ENCODE measurements at places on chromosomes 2 and 18.

GRCh38 chr2:27152796-27153464 is 4.1 kb downstream of the TCF23 start:
- no peak for DNase-seq

GRCh38 chr18:35983818-35984217 is 11.3 kb downstream of the RMP24 start:
- no peak for DNase-seq

- DNase-seq: no peak
These were observed 92.8 kb upstream of the MSH2 start for GRCh38 chr2:47309952-47310800.

- no peak for DNase-seq
These were observed 33.6 kb downstream of the MAL start for GRCh38 chr2:95058989-95059641.

DNA sequence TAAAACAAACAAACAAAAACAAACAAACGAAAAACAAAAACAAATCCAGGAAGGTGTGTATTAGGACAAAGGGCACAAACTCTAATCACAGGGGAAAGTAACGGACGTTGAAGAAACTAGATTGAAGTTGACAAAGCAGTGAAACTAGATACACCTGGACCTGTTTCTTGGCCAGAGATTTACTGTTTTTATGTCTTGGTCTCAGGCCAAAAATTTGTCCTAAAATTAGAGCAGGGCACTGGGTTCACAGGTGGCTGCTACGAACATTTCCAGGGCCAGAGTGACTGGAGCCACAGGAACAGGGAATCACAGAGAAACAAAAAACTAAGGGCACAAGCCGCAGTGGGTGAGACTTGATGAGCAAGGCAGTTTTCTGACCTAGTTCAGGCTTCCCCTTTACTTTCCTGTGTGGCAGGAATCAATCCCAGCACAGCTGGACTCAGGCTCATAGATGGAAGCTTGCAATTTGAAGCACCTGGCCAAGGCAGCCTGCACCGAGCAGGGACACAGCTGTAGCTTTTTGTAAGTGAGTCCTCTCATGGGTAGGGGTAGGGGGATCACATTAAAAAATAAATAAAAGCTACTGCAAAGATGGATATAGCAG is 329.4 kb downstream of the DLGAP1 start:
- DNase-seq: no peak

DNA sequence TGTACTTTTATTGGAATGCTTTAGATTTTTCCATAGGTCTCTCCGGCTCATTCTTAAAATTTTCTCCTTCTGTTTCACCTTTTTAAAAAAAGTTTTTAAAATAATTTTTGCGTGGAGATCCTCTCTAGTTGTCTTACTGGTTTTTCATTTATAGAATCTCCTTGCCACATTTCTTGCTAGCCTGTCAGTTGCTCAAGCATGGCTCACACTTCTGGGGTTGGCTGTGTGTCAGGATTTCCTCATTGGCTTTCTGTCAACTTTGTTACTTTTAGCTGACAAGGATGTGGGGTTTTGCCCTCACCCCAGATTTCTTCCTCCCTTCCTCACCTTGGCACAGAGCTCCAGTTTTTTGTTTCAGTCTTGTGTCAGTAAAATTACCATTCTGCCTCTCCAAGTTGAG is 124.6 kb downstream of the ZNF407 start:
- no peak for DNase-seq

DNA sequence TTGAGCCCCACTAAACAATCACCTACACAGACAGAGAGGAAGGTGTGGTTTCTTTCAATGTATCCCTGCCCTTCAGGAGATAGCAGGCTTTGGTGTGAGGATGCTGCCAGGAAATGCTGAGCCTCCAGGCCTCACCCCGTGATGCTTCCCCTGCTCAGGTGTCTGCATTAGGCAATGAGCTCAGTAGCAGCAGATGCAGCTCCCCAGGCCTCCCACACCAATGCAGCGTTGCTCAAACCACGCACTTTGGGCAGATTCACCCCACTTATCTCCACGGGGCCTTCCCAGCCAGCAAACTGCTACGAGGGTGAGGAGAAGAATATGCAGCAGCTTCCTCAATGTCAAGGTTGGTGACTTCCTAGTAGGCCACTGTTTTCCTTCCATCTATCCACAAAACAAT is 229.3 kb upstream of the PXDN start:
- no peak for DNase-seq

DNA sequence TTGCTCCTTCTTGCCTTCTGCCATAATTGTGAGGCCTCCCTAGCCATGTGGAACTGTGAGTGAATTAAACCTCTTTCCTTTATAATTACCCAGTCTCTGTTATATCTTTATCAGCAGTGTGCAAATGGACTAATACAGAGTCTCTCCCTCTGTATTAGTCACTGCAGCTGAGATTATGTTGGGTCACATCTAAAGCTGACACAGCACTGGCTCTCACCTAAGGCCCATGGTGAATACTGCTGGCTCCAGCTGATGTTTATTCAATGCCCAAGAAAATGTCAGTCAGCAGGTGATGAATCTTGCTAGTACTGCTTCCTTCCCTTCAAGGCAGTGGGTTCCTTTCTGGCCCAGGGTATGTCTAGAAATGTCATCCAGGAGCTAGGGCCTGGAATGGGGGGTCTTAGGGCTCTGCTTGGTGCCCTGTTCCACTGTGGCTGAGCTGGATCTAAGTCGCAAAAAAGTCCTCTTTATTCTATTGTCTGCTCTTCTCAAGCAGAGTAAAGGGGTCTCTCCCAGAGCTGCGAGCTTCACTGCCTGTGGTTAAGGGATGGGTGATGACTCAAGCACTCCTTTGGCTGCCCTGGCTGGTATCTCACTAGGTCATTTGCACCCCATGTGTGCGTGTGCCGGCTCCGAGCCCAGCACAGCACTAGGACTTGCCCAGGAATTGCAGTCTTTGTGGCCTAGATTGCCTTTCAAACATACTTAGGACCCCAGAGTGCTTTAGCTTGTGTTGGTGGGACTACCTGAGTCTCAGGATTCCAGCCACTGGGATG is 29.9 kb downstream of the PPP1R1C start:
- no peak for DNase-seq

DNA sequence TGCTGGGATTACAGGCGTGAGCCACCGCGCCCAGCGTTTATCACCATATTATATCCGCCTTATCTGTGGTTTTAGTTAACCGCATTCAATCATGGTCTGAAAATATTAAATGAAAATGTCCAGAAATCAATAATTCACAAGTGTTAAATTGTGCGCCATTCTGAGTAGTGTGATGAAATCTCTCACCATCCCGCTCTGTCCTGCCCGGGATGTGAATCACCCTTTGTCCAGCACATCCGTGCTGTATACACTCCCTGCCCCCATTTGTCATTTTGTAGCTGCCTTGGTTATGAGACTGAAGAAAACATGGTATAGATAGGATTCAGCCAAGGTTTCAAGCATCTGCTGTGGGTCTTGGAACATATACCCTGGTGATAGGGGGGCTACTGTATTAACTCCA is 70.7 kb downstream of the TIMM21 start:
- DNase-seq: no peak

DNA sequence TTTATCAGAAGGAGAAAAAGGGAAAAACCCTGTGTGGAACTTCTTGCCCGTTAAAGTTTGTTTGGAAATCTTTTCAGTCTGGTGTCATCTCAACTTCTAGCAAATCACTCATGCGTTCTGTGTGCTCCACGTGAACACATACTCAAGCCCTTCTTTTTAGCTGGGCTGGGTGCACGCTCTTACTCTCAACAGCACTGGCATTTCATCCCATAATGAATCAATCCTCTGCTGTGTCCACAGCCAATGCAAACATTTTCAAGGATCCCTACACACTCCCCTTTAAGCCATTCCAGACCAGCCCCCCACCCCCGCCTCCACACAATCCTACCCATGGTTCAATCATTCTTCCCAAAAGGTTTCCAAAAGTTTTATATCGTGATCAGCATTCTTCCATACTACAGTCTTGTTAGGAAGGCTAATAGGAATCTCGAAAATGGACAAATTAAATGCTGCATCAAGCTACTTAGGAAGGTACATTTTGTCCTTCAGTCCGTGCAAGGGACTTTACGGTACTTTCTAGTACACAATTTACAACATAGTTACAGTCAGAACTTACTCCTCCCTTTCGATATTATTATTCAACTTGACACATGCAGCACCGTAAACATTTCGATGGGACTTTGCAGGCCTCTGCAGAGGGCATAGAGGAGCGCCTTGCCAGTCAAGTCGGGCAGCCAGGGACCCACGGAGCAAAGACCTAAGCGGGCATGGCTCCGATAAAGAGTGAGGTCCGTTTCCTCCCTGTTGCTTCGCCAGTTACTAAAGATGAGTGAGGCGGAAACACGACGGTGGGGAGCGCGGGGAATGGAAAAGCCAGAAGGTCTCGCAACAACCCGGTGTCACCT is 1.4 kb downstream of the PTGR3 start:
- no peak for DNase-seq

DNA sequence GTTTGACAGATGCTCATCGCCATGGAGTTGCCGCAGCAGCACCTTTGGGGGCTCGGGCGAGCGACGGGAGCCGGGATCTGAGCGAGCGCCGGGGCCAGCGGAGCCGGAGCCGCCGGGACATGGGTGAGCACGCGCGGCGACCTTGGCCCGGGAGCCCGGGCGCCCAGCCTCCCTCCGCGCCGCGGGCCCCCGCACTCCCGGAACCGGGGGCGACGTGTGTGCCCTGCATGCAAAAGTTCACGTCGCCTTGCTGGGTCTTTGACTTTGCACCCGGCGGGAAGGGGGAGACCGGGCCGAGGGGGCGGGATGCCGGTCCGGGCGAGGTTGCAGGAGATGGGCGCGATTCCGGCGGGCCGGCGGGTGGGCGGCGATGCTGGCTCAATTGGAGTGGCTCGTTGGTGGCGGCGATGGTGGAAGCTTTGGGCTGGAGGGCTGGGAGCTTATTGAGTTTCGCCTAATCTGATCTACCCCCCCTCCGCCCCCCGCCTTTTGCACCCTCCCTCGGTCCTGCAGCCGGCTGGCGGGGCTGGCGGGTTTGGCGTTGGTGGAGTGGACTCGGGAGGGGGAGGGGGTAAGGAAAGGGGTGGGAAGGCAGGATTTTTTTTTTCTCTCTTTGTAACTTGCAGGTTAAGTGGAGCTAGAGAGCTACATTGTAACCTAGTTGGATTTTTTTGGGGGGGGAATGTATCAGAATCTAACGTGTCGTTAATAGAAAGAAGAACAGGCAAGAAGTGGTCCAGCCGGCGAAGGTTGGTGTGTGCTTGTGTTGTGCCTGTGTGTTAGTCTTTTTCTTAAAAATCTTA is at the start of gene SETBP1:
Gene SETBP1 (plus strand): TSS at position 616 of the 803 bp plus-strand sequence. CDS start 20,459 bp downstream, outside the sequence.
- no peak for DNase-seq

- DNase-seq: no peak
These were observed 412.1 kb downstream of the TDRD15 start for GRCh38 chr2:21535826-21536225.

GRCh38 chr18:60732143-60732542 is 359.6 kb upstream of the MC4R start:
- no peak for DNase-seq

DNA sequence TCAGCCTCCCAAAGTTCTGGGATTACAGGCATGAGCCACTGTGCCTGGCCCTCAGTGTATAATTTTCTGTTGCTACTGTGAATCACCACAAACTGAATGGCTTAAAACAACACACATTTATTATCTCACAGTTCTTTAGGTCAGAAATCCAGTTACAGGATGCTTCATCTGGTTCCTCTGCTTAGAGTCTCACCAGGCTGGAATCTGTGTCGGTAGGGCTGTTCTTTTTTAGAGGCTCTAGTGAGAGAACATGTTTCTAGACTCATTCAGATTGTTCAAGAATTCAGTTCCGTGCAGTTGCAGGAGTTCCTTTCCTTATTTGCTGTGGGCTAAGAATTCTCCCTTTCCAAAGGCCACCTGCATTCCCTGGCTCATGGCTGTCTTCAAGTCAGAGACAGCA is 22.2 kb downstream of the CCDC121 start:
- DNase-seq: no peak

DNA sequence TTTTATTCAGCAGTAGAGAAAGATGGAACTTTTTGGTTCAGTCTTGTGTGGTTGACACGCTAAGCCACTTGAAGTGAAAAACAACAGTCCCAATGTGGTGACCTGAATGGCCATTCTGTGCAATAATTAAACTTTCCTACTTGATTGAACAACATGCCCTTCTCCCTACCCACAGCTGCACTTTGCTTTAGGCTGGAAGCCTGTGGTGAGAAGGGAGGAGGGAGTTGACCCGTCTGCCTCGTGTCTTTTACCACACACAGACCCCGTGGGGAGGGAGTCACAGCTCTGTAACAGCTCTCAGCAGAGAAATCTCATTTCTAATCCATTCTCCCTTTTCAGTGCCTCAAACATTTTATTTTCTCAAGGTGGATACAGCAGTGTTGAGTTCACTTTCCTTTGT is 138.2 kb upstream of the PKDCC start:
- no peak for DNase-seq

- no peak for DNase-seq
These were observed 142.8 kb downstream of the SRBD1 start for GRCh38 chr2:45468279-45468678.

DNA sequence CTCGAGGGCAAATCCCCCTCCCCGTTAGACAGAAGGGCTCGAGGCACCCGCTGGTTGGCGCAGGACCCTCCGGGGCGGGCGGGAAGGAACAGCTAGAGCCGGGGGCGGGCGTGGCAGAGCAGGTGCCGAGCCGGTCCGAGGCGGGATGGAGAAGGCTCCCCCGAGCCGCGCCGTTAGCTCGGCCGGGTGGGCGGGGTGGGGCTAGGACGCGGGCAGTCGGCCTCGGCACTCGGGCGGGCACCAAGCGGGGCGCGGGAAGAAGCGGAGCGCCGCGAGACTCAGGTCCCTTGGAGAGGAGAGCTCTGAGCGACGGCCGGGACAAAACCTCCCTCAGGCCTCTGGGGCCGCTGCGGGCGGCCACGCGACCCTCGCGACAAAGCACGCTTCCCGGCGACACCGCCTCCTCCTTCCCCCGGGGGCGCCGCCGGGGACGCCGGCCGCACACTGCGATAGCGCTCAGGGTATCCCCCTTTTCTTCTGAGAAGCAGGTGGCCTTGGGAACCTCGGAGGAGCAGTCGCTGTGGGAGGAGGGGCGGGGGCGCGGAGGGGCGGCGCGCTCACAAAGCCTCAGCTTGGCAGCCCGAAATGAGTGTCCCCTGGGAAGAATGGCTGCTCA is 721 bp downstream of the FHOD3 start:
- no peak for DNase-seq

DNA sequence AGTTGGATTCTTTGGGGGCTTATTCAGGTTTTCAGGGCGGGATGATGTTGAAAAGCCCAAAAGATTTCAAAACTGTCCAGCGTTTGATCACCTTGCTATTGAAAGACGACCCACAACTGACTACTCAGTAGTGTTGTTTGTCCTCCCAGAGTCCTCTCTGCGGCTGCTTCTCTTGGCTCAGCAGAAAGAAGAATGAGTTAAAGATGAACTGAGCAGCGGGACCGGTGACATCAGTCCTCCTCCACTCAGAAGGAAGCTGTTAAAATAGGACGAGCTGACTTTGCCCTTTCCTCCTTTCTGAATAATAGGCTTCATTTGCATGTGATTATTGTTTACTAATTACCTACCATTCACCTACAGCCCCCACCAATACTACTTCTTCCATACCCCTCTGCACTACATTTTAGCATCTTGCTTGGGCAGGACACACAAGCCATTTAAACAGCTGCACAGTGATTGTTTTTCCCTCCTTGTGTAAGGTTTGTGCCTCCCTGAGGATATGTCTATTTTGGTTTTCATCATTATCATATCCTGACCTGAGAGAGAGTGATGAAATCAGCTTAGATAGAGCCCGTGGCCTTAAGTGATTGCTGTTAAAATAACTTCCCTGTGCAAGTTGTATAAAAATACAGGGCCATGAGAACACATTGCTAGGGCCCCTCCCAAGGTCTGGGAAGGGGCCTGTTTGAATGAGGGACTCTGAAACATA is 261.8 kb downstream of the FHOD3 start:
- no peak for DNase-seq

GRCh38 chr2:85599468-85600234 is 2.8 kb downstream of the TMEM150A start:
- no peak for DNase-seq

- DNase-seq: no peak
These were observed 64.2 kb downstream of the WDR75 start for GRCh38 chr2:189505492-189505891.
